ENCODE measurements at places on chromosomes 4 and X.

DNA sequence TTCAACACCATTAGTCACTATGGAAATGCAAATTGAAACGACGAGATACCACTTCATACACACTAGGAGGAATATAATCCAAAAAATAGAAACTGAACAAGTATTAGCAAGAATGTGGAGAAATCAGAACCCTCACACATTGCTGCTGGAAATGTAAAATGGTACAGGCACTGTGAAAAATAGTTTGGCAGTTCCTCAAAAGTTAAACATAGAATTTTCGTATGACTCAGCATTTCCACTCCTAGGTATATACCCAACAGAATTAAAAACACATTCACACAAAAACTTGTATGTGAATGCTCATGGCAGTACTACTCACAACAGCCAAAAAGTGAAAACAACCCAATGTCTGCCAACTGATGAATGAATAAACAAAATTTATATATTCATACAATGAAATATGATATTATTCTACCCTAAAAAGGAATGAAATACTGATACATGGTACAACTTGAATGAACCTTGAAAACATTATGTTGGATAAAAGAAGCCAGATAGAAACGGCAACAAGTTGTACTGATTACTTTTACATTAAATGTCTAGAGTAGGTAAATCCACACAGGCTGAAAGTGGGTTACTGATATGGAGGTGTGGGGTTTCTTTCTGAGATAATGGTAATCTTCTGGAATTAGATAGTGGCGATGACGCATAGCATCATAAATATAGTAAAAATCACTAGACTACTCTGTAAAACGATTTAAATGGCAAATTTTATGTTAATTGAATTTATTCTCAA, 22.3 kb downstream of the TEC start:
- DNase-seq, result no peak

DNA sequence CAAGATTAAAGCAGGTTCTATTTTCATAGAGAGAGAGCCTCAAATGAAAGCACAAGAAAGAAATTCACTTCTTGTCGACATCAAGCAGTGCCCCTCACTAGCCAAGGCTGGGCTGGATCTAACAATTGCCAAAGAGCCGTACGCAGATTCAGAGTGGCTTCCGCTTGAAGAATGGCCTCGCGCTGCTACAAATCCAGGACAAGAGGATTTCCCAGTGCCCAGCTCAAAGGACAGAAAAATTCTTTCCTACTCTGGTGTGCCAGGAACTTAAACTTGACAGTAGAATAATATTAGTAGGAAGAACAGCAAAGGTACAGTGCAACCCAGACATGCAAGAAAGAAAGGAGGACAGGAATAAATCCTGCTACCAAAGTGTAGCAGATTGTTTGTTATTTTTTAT, 56.5 kb upstream of the PPARGC1A start:
- no peak for DNase-seq

- no peak for DNase-seq
Observed at GRCh38 chrX:30065226-30065625, 150.1 kb upstream of the MAGEB2 start.

DNA sequence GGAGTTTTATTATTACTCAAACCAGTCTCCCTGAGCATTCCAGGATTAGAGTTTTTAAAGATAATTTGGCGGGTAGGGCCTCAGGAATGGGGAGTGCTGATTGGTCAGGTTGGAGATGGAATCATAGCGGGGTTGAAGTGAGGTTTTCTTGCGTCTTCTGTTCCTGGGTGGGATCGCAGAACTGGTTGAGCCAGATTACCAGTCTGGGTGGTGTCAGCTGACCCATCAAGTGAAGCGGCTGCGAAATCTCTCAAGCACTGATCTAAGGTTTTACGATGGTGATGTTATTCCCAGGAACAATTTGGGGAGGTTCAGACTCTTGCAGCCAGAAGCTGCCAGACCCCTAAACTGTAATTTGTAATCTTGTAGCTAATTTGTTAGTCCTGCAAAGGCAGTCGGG, 25.1 kb upstream of the SETD7 start:
- no peak for DNase-seq

DNA sequence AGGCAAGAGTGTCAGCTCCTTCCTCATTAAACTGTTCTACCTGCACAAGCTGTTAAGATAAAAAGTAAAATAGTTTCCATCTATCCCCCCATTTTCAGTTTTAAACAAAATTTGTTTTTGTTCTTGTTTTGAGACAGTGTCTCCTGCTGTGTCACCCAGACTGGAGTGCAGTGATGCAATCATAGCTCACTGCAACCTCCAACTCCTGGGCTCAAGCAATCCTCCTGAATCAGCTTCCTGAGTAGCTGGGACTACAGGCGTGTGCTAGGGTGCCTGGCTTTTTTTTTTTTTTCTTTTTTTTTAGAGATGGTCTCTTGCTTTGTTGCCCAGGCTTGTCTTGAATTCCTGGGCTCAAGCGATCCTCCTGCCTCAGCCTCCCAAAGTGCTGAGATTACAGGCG, 105.4 kb downstream of the HS6ST2 start:
- no peak for DNase-seq
